Stimulated activated CD8-positive, alpha-beta memory T cell treated with anti-CD3 and anti-CD28 coated beads, Interleukin-4, amount 100 ng/mL, for 1 hour (primary cell): ENCODE measurements at places on chromosomes 11 and 22.

DNA sequence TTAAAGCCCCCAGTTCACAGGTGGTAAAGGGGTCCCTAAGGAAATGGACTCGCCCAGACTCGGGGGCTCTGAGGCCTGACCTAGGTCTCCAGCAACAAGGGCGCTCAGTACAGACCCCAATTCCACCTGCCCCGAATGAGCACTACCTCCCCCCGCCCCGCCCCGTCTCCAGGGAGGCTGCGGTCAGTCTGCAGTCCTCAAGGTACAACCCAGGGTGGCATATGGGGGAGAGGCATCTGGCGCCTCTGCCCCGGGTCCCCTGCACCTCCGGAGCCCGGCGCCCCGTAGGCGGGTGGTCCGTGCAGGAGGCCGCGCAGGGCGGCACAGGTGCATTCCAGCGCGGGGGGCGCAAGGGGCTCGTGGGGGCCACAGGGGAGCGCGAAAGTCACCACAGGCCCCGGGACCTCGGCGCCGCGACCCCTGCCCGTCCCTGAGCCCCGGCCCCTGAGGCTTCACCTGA, 361 bp downstream of the CTSD start:
- DNase-seq: no peak

GRCh38 chr11:27387362-27387761, 24.3 kb upstream of the CCDC34 start:
- DNase-seq: no peak

GRCh38 chr22:21816787-21817496, 50.5 kb downstream of the MAPK1 start:
- no peak for DNase-seq

DNA sequence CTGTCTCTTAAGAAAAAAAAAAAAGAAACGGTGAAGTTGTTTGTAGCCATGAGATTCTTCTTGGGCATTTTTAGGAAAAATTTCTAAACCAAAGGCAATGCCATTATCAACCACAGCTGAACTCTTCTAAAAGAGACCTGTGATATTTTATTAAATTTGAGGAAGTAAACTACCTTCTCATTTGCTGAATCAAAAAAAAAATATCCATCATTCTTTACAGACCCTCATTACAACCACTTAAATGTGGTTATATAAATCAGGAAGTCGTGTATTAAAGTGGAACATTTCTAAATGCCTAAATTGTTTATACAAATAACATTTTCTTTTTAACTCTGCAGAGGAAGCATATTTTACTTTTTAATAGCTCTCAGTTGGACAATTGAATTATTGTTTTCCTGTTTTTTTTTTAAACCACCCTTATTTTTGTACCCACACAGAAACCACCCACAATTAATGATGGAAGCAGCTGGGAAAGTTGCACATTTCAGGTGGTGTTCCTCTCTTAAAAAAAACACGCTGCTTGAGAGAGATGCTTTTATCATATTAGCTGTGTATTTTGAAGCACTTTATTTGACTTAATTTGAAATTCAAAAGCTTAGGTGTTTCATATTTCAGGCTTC, 91.2 kb downstream of the ARHGAP42 start:
- no peak for DNase-seq

DNA sequence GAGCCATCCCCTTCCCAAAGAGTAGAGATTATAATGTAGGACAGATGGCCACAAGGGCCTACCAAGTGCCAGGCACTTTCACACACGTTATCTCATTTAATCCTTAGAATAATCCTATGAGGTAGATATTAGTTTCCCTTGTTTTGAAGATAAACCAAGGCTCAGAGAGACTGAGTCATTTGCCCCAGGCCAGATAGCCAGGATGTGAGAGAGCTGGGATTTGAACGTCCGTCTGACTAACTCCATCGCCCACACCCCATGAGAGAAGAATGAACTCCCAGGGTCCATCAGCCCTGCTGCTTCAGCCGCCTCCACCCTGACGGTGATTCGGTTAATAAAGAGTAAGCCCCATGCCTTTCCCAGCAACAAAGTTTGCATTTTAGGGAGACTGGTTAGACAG, 10.7 kb downstream of the PRG3 start:
- DNase-seq: no peak

- DNase-seq: no peak
Measured at GRCh38 chr11:66659763-66660162, 17.9 kb downstream of the RBM4B start.

- DNase-seq: no peak
Measured at GRCh38 chr11:36578458-36578857, 10.7 kb downstream of the RAG1 start.

- no peak for DNase-seq
Measured at GRCh38 chr11:130088217-130088616, 18.5 kb downstream of the APLP2 start.

- no peak for DNase-seq
Measured at GRCh38 chr11:93131709-93132108, 66.1 kb downstream of the SLC36A4 start.

- no peak for DNase-seq
Measured at GRCh38 chr22:46754110-46754799, 8.2 kb upstream of the TBC1D22A start.

- DNase-seq: no peak
Measured at GRCh38 chr22:41846268-41846987, 13.5 kb downstream of the SREBF2 start.

- DNase-seq: no peak
Measured at GRCh38 chr22:32717337-32718240, 83.9 kb upstream of the TIMP3 start.

DNA sequence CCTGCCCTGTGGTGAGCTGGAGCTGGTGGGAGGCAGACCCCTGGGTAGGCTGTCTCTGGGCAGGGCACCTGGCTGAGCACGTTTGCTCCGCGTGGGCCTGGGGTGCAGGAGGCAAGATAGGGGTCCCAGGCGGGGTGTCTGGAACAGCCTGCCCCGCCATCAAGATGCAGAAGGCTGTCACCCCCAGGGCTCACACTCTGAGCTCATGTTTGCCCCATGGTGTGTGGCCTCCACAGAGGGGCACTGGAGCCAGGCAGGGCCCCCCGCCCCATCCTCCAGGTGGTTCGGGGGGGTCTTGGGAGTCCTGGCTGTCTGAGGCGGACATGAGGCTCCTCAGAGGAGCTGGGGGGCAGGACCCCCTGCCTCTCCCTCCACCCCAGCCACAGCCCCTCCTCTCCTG, 28.9 kb upstream of the CARS1 start:
- DNase-seq: no peak

GRCh38 chr11:129282634-129283033, 90.5 kb upstream of the ARHGAP32 start:
- no peak for DNase-seq

DNA sequence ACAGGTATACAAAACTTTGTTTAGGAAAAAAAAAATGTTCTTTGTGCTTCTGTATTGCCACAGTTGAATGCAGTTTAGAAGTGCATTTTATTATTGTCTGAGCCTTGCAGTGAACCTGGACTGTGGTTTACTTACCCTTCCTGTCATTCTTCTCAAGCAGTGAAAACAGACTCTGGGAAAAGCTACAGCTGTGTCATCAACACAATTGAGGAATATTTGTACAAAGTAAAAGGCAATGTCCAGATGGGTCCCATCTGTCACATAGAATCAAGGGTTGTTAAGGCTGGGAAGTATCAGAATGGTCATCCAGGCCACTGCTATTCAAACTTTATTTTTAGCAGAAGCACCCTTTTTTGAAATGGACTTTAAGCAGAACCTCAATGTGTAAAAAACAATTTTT, 73.3 kb downstream of the TRIM44 start:
- no peak for DNase-seq

DNA sequence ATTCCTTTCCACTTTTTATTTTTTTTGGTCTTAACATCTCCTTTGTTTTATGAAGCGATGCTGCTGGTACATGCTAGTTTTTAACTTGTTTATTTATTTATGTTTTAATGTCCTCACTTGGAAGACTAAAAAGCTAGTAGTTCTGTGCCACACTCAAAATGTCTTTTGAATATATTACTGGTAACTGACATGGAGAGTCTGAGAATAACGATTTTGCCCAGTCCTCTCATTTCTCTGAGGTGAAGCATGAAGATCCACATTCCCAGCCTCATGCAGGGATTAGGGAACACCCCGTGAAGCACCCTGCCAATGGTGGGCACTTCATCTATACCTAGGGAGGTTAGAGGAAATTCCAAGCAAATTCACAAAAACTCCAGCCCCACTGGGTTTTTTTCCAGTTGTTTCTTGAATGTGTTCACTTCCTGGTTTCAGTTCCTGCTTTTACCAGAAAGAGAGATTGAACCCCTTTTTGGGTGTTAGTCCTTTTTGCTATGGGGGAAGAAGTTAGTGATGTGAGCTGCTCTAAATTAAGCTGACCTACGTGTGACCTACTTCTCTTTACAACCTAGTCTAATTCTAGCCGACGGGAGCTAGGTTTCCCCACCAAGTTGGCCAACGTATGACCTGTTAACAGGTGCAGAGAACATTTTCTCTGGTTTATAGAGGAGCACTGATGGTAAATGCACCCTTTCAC, 106.1 kb downstream of the SLC1A2 start:
- no peak for DNase-seq

DNA sequence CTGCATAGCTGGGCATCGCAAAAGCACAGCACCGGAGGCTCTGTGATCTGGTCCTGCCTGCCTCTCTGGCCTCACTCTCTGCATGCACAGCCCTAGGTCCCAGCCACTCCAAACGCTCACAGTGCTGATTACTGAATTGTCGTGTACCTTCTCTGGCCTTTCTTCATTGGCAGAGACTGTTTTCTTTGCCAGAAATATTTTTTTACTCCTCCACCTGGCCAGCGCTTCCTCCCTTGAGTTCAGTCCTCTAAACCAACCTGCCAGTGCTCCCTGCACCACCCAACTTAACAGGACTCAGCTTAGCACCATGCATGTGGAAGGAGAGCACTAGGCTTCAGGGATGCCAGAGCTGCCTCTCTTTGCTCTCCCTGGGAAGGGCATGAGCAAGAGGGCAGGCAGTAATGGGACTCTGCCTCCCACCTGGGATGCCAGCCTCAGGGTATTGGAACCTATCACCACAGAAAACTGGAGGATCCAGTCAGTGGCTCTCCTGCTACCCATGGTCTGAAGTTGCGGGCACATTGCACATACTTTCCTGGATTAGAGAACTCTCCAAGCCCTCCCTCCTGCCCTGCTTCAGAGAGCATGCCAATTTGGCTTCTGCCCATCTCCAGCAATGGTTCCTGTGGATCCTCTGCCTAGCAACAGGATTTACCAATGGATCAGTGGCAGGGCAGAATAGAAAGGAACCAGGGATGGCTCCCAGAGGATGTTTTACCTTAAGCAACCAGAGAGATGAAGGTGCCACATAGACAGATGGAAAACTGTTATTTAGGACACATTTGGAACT, 37.0 kb upstream of the GNAZ start:
- DNase-seq: no peak

DNA sequence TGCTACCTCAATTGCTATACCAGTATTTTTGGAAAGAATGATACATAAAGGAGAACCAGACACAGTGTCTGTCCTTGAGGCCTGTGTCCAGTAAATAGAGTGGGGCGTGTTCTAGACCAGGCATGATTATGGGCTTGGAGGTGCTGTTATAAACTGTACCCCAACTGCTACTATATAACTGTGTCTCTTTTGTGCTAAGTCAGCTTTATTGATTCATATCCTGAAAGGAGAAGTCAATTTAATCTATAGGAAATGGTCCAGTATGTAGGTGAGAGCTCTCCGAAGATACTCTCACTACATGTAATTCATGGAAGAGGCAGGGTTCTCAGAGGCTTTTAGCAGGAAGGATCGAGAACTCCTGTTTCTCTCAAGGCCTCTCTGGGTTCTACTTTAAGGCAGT, 334.3 kb downstream of the TMEM135 start:
- no peak for DNase-seq

DNA sequence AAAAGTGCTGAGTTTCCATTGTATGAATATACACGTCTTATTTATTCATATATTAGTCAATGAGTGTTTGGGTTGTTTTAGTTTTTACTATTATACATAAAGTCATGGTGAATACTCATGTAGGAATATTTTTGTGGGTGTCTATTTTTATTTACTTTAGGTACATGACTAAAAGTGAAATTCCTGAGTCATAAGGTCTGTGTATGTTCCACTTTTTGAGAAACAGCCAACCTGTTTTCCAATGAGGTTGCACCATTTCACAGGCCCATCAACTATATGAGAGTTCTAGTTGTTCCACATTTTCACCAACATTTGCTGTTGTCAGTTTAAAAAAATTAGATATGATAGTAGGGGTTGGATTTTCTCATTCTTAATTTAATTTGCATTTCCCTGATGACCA, 6.6 kb upstream of the OR6X1 start:
- no peak for DNase-seq

DNA sequence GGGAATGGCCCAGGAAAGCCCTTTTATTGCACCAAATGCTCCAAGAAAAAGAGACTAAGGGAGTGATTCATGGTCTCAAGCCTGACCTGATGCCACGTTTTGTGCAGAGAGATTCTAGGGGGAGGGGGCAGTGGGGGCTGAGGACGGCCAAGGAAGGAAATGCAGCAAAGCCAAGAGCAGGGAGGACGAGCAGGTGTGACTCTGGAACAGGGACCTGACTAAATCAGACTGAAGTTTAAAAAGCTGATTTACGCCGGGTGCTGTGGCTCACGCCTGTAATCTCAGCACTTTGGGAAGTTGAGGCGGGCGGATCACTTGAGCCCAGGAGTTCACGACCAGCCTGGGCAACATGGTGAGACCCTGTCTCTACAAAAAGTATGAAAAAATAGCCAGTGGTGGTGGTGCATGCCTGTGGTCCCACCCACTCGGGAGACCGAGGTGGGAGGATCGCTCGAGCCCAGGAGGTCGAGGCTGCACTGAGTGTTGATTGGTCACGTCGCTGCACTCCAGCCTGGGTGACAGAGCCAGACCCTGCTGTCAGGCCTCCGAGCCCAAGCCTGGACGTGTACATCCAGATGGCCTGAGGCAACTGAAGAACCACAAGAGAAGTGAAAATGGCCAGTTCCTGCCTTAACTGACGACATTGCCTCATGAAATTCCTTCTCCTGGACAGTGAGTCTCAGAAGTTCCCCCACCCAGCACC, 10.8 kb upstream of the IFITM3 start:
- no peak for DNase-seq

- DNase-seq: no peak
Measured at GRCh38 chr11:111189466-111189865, 56.1 kb upstream of the POU2AF2 start.

DNA sequence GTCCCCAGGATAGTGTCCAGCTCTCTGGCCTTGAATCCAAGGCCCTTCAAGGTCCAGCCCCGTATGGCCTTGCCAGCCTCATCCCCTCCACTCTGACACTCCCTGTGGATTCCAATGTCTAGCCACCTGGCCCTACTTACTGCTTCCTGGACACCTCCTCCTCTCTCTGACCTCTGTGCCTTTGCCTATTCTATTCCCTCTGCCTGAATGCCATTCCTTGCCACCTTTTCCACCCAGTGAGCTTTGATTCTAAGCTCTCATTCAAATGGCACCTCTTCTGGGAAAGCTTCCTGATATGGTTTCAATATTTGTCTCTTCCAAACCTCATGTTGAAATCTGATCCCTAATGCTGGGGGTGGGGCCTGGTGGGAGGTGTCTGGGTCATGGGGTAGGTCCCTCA, 31.9 kb upstream of the TTLL12 start:
- no peak for DNase-seq

DNA sequence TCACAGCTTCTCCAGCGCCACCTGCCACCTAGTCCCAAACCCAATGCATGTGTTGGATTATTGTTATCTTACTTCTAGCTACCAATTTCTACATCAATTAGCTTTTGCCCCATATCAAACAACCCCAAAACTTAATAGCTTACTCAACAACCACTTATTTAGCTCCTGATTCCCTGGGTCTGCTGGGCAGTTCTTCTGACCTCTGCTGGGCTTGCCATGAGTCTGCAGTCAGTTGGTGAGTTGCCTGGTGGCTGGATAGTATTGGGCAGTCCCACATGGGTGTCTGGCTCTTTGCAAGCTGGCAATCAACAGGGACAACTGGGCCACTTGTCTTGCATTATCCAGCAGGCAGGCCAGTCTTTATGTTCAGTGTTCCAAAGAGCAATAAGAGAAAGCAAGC, 13.6 kb upstream of the MS4A15 start:
- no peak for DNase-seq
